ENCODE measurements at places on chromosomes 4 and X.

- no peak for DNase-seq
Measured at GRCh38 chrX:9797384-9798360, 11.4 kb downstream of the SHROOM2 start.

DNA sequence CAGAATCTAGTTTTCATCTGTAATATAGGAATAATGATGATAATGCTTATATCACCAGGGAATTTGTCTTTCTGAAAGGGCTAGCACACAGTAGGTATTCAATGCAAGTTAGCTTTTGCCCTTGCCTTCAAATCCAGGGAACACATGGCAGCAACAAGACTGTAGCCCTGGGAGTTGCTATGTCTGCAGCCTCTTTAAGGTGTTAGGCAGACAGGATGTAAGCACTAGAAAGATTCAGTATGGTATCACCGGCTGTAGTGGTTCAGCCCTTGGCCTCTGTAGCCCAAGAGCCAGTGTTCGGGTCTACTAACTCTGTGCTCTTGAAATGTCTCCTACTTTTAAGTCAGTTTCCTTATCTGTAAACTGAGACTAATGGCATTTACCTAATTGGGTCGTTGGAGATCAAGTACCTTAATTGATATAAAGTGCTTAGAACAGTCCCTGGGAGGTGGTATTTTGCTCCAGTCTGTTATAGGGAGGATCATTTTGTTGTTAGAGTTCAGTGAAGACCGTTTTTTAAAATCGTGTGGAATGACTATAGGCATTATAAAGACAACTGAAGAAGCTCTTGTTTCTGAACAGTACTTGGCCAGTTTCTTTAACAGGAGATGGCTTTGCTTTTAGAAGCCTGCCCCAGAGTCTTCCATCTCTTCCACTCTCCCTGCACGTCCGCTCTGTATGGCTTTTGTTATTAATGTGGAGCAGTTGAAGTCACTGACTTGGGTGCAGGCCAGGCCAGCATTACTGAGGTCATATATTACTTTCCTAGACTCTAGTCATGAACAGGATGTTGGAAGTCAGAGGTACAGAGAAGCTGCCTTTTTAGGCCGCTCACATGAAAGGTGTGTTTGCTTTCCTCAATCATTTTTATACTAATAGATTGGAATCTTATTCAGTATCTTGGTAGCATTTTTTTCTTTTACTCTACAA is 44.8 kb downstream of the GAB1 start:
- no peak for DNase-seq

- DNase-seq: no peak
Measured at GRCh38 chrX:70022616-70023015, 27.1 kb downstream of the AWAT2 start.

- DNase-seq: no peak
Measured at GRCh38 chr4:114396808-114397207, 201.8 kb upstream of the UGT8 start.

DNA sequence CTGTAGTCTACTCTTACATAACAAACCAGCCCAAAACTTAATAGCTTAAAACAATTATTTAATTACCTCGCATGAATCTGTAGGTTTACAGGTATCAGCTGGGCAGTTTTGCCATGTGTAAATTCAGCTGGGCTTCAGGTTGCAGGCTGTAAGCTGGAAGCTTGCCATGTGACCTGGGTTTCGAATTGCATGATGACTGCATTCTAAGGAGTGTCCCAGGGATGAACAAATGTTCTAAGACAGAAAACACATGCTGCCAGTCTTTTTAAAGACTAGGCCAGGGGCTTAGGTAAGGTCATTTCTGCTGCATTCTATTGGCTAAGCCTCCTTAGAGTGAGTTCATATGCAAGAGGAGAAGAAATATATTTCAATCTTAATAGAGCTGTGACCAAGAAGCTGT is 44.8 kb downstream of the GRIA2 start:
- DNase-seq: no peak

DNA sequence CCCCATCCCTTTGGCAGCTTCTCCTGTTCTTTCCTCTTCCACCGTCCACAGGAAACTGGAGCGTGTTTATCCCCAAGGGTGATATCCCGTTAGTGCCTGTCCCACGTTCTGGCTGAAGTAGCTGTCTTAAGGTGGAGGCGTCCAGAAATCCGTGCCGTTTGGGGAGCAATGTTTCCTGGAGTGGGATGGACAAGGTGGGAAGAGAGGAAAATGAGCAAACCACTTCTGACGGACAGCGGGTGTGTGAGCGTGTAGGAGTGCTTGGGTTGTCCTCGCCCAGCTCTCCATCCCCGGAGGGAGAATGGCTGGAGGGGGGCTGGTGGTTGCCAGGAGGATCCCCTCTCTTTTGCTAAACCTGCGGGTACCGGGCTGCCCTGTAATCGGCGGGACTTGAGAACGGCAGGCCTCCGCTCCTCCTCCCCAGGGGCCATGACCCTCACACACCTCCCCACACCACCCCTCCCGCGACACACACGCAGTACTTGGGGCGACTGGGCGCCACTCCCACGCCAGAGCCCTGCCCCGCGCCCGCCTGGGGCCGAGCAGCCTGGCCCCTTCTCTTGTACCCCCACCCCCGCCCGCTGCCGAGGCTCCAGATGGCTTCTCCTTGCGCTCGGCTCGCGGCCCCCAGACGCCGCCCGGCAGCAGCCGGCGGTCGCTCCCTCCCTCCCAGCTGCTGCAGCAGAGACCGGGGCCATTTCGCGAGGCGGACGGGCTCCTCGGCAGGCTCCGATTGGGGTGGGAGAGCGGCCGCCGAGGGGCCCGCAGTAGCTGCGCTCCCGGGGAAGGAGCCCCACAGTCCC is 13.9 kb upstream of the PRDM8 start:
- DNase-seq: no peak

DNA sequence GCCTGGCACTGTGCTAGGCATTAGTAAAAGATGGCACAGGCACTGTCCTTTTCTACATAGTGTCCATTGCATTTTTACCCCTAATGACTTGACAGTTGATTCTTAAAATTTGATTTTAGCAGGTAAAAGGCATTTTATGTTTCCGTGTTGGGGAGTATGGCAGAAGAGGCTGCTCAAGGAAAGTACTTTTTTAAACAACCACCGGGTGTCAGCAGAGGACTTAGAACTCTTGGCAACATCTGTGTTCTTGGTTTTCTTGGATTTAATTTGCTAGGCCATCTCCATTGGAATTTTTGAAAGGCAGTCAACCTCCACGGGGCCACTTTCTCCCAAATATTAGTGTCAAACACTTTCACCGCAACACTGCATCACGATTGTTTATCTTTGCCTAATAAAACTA is 102.9 kb downstream of the TSPAN7 start:
- DNase-seq: no peak

DNA sequence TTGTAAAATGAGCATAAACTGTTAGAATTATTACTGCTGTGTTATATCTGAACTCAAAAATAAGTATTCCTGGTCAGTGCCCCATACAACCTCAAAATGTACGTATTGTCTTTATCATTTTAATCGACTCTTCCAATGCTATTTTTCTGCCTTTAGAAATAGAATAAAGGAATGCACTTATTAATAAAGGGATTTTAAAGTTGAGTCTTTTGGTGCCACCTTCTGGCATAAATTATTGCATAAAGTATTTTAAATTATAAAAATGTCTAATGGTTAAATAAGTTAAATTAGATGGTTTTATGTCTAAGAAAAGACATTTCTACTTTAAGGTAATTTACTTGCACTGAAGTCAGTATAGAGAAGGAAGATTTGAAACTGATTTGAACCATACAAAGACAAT is 424.0 kb upstream of the NDST4 start:
- DNase-seq: no peak

- DNase-seq: no peak
Measured at GRCh38 chr4:78568640-78569305, 17.2 kb downstream of the ANXA3 start.

- DNase-seq: no peak
Measured at GRCh38 chrX:140822184-140822583, 112.6 kb downstream of the LINC00632 start.

GRCh38 chrX:64097891-64098290 is 107.6 kb downstream of the AMER1 start:
- no peak for DNase-seq

GRCh38 chrX:55867181-55867651 is 149.7 kb downstream of the RRAGB start:
- DNase-seq: no peak

DNA sequence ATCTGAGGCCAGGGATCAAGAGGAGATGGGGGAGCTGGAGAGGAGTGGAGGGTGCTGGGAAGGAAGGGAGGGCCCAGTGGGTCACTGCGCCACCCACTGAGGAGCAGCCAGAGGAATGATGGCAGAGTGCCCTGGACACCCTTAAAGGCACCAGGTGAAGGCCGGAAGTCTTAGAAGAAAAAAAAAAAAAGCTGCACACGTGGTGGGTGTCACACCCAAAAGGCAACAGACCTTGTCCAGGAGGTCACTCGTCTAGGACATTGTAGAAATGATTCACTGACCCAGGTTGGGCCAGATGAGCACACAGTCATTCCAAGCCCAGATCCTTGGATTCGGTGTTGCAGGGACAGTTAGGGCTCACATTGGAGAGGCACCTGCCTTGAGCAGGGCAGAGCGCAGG is 93.5 kb upstream of the TRIM2 start:
- DNase-seq: no peak

- no peak for DNase-seq
Measured at GRCh38 chr4:168051526-168051925, 40.8 kb upstream of the ANXA10 start.

- peak; percentile 79 for DNase-seq
Measured at GRCh38 chr4:6720202-6720699, 4.3 kb downstream of the BLOC1S4 start.
